ENCODE measurements at places on chromosomes 3 and 15. TPM values are rescaled to one million over a fixed set of nuclear protein-coding genes. Genes with fewer than 3 reads are reported as not detected.

The HDAC11 gene
- total RNA-seq, result 17.7 TPM

The C2CD4A gene
- not detected for total RNA-seq

The CHRD gene
- total RNA-seq, result 4.8 TPM

The PAK6 gene
- under 0.01 TPM for total RNA-seq

The FEZF2 gene
- not detected for total RNA-seq

The GPX1 gene
- 447 TPM for total RNA-seq

The EIF3J gene
- total RNA-seq, result 34.8 TPM

The ALDH1A2 gene
- total RNA-seq, result 7.7 TPM

The SAMD7 gene
- total RNA-seq, result not detected

The SPATA12 gene
- total RNA-seq, result not detected

The RTP3 gene
- total RNA-seq, result not detected

The CNTN3 gene
- 8.3 TPM for total RNA-seq

The STAB1 gene
- under 0.01 TPM for total RNA-seq

The RGMA gene
- total RNA-seq, result 1.3 TPM

The VIPR1 gene
- not detected for total RNA-seq

The MITF gene
- 34.3 TPM for total RNA-seq

The SMCO1 gene
- total RNA-seq, result not detected

The PAK2 gene
- total RNA-seq, result 37.5 TPM

The LSAMP gene
- total RNA-seq, result 4.8 TPM

The TXNRD3 gene
- 10.3 TPM for total RNA-seq

The PLS1 gene
- 0.83 TPM for total RNA-seq

The MYO5C gene
- total RNA-seq, result under 0.01 TPM

The FSIP1 gene
- 3.9 TPM for total RNA-seq

The CCDC14 gene
- total RNA-seq, result 54.7 TPM

All from fibroblast of lung (primary cell).